ENCODE measurements at places on chromosomes 11 and 22.

DNA sequence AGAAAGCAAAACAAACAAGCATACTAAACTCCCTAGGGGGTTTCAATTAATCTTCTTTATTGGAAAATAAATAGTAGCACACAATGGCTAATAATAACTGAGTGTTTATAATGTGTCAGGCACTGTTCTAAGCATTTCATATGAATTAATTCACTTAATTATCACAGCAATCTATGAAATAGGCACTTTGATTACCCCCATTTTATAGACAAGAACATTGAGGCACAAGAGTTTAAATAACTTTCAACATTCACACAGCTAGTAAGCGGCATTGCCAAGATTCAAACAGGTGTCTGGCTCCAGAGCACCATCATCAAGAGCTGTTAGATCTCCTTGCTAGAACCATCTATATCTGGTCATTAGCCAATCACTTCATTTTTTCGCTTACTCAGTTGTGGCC lies 43.1 kb downstream of the PRCP start:
- DNase-seq = no peak

- no peak for DNase-seq
Measured at GRCh38 chr11:104738208-104738607, 160.1 kb downstream of the CASP12 start.

DNA sequence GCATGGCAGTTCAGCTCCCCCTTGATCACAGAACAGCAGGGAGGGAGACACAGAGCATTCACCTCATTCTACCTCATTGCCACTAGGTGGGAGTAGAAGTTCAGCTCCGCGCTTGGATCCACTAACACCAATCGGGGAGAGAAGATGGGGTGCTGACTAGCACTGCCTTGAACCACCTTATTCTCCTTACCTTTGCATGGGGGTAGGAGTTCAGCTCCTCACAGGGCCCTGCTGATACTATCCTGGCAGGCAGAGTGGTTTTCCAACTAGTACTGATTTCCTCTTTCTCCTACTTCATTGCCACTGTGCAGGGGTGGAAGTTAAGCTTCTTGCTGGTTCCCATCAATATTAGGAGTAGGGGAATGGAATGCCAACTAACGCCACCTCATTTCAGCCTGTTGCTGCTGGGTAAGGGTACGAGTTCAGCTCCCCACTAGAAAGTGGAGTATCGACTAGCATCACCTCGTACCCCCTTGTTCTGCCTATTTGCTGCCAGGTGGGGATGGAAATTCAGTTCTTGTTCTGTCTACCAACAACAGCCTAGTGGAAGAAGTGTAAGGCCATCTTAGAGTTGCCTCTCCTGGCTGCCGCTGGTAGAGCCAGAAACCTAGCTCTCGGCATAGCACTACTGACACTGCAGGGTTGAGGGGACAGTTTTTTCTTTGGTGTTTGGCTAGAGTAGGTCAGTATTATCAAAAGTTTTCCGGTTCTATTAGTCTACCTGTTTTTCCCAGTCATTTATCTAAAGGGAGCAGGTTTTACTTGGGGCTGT lies 550.9 kb upstream of the CCDC90B start:
- DNase-seq = no peak

DNA sequence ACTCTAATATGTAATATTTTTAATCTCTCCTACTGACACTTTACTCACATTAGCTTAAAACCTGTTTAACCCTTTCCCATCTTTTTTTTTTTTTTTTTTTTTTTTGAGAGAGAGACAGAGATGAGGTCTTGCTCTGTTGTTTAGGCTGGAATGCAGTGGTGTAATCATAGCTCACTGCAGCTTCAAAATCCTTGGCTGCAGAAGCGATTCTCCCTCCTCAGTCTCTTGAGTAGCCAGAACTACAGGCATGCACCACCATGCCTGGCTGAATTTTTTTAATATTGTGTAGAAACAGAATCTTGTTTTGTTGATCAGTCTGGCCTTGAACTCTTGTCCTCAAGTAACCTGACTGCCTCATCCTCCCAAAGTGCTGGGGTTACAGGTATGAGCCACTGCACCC lies 37.3 kb downstream of the PAMR1 start:
- no peak for DNase-seq

DNA sequence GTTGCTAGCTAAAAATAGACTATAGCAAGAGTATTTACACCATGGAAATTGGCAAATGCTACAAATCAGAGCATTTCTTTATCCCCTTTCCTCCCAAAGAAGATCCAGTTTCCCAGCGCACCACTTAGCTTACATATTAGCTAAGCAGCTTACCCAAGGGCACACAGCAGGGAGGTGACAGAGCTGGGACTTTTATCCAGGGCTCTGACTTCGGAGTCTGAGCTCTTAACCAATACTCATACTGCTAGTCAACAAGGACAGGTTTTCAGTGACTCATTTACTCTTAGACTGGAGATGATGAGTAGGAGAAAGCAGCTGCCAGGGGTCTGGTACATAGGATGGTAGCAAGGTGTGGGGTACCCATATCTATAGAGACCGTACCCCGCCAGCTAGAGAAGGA lies 38.4 kb downstream of the NAV2 start:
- no peak for DNase-seq

GRCh38 chr22:23204541-23205157 lies 24.3 kb downstream of the BCR start:
- DNase-seq = no peak

- no peak for DNase-seq
Measured at GRCh38 chr11:41133023-41133422, 326.4 kb downstream of the LRRC4C start.

DNA sequence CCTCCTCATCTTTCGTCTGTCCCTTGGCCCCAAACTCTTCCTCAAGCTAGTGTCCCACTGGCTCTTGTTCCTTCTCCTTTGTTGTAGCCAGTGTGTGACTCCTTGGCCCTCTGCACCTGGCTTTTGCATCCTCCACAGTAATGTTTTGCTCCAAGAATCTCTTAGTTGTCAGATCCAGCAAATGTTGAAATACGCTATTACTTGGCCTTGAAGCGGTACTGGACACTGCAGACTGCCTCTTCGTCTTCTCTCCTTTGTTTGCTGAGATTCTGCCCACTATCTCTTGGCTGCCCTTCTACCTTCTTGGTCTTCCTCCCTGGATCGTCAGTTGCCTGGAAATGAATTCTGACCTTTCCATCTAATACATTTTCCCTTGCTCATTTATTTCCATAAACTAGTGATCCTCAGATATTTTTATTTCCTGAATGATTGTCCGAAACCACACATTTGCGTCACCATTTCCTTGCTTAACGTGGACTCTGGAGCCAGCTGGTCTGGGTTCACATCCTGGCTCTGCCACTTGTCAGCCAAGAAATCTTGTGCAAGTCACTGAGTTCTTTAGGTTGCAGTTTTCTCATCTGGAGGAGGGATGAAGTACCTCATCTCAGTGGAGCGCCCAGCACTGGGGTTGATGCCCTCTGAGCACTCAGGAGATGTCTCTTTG lies 113.6 kb downstream of the LDLRAD3 start:
- no peak for DNase-seq

DNA sequence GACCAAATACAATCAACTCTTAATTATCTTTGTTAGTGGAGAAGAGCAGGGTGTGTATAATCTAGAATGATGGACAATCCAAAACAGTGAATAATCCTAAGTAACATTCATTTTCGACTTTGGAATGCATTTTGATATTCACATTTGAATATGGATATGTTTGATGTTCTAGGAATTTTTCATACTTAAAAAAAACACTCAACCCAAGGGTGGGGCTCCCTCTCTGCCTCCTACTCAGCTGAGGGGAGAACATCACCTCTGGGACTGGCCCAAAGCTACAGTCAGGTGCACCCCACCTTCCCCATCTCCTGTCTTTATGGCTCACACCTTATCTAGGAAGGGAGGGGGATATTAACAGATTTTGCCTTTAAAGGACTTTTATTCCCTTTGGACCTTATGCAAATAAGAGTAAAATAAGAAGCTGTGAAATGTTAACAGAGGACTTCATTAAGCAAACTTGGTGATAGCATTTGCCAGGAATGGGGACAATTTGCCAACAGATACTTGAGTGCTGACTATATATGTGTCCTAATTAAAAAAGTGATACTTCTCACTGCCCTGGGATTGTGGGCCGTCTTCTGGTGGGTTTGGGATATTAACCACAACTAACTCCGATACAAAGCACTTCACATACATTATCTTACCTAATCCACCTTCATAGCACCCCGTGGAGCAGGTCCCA lies 187.0 kb downstream of the ST3GAL4 start:
- no peak for DNase-seq

- DNase-seq = no peak
Measured at GRCh38 chr11:1878137-1879031, 13.3 kb downstream of the PRR33 start.

- DNase-seq = no peak
Measured at GRCh38 chr22:49286181-49286760, 541.4 kb downstream of the BRD1 start.

DNA sequence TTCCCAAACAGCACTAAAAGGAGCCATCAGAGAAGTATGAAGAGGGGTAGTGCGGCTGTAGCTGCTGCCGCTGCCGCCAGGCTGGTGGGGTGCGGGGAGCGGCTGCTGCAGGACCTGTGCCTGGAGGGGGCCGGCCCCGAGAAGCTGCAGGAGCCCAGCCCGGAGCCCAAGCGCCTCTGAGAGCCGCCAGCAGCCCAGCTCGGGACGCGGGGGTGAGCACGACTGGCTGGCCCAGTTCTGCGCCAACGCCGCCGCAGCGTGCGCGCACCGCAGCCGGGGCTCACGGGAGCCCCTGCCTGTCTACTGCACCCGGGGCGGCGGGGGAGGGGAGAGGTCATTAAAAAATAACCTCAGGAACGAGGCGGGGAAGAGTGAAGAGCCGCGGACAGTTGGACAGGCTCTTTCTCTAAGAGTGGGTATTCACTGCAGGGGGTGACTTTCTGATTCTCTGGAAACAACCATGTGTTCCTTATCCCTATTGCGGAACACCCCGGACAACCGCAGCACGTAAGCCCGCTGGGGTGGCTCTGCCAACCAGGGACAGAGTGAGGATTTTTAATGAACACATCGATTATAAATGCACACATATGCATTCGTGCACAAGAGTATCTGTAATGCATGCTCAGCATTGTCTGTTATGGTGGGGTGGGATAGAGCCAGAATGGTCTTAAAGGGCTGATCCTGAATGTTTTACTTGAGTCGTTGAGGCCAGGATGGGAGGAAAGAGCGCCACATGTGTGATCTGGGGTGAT lies 453 bp downstream of the GAS2 start:
- no peak for DNase-seq

GRCh38 chr11:32400196-32400595 lies 35.1 kb downstream of the WT1 start:
- no peak for DNase-seq

DNA sequence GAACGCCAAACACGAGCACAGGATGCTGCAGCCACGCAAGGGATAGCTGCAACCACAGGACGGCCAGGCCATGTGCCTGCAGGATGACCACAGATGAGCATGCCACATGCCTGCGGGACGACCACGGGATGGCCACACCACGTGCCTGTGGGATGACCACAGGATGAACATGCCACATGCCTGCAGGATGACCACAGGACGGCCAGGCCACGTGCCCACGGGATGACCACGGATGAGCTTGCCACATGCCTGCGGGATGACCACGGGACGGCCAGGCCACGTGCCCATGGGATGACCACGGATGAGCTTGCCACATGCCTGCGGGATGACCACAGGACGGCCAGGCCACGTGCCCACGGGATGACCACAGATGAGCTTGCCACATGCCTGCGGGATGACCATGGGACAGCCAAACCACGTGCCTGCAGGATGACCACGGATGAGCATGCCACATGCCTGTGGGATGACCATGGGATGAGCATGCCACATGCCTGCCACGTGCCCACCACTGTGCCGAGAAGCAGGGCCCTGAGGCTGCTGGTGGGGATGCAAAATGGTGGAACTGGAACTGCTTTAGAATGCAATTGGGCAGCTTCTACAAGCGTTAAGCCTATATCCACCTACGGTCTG lies 12.8 kb upstream of the MOB2 start:
- DNase-seq = no peak

DNA sequence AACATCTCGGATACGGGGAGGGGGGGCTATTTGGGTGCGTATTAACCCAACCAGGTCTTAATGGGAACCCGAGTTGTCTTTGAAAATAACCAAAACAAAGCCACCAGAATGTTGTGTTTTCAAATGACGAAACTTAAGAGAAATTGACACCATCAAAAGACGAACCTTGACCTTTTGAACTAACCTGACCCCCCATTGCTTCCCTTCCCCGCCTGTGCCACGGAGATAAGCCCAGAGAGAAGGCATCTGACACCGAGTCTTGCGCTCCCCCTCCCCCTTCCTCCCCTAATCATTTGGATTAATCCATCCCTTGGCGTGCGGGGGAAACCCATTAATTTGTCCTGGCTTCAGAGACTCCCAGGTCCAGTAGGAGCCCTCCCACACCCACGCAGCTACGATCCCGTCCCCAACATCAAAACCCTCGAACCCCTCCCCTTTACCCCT lies 4.5 kb upstream of the GCAT start:
- DNase-seq = no peak

DNA sequence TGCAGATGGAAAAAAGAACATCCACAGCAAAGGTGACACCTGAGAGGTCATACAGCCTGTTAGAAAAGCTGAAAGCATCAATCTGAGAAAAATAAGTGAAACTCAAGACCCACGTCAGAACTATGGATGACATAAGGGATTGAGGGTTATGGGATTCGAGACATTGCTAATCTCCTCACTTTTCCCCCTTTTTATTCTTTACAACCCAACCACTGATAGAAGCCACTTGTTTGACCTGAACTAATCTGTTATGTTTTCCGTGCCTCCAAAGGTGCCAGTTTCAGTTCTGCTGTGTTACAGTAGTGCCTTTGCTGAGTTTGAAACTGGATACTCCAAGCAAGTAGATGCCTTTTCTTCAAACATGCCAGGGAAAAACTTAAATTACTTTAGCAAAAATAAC lies 16.9 kb upstream of the SESN3 start:
- DNase-seq = no peak

- DNase-seq = no peak
Measured at GRCh38 chr11:34546511-34547209, 33.1 kb upstream of the ELF5 start.

DNA sequence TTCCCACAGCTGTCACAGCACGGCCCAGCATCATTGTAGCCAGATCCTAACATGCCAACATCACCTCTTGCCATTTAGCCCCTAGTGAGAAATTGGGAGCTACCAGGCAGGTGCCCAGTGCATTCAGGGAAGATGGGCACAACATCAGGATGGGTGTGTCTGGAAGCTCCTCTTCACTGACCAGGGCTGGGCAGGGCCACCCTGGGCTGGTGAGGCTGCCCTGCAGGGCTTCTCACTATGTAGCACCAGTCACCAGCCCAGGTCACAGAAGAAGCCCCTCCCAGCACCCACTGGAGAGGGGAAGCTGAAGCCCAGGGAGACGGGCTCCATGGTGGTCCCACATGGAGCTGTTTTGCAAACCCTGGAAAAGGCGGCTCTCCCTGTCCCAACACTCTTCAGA lies 13.9 kb downstream of the ZNF74 start:
- no peak for DNase-seq

Data from RCC 7860 (cell line).